CD4-positive, alpha-beta memory T cell (primary cell): ENCODE measurements at places on chromosomes 6 and 20.

DNA sequence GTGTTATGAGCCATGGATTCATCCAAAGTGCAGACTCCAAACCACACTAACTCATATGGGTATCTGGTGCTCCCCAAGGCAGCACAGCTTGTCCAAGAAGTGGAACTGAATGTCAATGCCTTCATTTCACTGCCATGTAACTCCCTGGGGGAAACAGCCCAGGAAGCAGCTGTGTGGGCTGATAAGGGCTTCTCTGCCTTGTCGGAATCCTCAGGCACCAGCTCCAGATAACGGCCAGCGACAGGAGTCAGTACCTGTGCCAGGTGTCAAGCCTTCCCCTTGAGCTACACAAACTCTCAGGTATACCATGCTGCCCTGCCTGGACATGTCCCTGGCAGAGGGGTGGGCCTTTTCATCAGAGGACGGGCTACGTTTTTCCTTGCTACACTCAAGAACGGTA is 751.9 kb upstream of the CHD6 start:
- DNase-seq: no peak

GRCh38 chr6:61809004-61809595 is 476.9 kb downstream of the KHDRBS2 start:
- no peak for DNase-seq

- no peak for DNase-seq
Measured at GRCh38 chr20:15005300-15005986, 668.0 kb upstream of the FLRT3 start.

DNA sequence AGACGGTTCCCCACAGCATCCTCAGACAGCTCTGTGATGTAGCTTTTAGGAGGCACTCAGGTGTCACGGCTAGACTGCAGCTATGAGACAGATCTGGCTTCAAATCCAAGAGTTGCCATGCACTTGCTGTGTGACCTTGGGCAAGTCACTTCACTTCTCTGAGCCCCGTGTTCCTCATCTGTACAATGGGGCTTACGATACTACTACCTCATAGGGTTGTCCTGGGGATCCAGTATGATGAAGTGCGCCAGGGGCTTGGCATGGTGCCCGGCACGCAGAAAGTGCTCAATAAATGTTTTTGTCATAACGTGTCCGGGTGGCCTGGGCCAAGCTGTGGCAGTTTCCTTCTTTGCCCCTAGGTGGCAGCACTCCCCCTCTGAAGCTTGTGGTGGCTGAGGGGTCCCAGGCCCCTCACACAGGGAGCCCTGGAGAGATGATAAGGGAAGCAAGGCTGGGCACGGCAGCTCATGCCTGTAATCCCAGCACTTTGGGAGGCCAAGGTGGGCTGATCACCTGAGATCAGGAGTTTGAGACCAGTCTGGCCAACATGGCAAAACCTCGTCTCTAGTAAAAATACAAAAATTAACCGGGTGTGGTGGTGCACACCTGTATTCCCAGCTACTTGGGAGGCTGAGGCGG is 19.1 kb upstream of the CHMP4B start:
- DNase-seq: peak; percentile 20

GRCh38 chr20:53829255-53829723 is 235.7 kb upstream of the ZNF217 start:
- DNase-seq: no peak

DNA sequence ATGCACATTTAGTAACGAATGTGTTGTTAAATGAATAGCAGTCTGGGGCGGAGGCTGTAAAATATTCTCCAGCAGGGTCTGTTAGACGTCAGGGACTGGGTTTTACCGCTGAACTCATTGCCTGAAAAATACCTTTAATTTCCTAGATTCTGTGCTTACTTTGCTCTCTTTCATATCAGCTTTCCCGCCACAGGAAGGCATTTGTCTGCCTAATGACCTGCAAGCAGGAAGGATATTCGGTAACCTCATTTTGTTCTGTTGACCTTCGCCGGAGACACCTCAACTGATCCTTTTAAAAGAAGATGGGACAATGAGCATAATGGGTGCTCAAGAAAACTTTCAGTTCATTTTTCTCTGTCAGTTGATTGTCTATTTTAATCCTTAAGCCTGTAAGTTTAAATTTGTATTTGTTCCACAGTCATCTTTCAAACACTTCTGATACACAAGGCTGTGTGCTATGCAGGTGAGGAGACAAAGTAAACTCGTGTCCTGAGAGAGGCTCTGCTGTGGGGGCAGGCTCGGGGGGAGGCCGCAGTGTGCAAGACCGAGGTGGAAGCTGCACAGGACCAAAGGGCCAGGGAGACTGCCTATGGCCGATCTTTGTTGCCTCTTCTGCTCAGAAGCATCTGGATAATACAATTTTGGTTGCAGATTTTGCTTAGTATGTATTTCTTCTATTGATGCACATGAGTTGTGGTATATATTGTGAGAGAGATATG is 27.4 kb upstream of the SIM1 start:
- no peak for DNase-seq

GRCh38 chr6:52243282-52243893 is 912 bp downstream of the IL17F start:
- DNase-seq: no peak

DNA sequence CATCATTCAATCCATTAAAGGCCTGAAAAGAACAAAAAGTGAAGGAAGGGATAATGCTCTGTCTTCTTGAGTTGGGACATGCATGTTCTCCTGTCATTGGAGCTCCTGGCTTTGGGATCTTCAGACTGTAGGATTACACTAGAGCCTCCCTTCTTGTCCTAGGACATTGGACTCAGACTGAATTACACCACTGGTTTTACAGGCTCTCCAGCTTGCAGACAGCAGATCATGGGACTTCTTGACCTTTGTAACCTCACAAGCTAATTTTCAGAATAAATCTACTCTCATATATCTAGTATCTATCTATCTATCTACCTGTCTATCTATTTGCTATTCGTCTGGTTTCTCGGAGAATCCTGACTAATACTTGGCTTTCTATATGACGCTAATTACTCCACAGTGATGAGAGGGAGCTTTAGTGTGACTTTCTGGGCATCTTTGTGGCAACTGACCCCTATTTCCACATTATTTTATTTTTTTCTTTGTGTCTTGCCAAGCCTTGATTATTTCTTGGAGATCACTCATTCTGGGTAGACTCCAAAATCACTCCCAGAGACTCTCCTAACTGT is 151.9 kb upstream of the ZNF184 start:
- DNase-seq: no peak

DNA sequence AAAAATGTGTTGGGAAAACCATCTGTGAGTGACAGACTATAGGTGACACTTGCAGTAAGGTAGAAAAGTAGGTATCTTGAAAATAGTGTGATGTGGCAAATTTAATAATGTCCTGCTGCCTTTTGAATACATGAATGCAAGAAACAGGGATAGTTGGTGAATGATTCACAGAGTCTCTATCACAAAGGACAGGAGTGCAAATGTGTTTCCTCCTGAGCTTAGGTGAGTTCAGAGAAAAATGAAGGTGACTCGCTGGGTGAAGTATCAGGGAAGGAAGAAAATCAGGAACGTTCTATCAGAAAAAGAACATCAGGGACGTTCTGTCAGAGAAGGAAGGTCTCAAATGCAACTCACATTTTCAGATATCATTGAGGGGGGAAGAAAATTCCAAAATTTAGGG is 557.8 kb upstream of the SLC35B3 start:
- DNase-seq: no peak

- DNase-seq: peak; percentile 47
Measured at GRCh38 chr6:166512567-166512966, 73.9 kb downstream of the RAMACL start.

GRCh38 chr6:3609388-3609787 is 142.1 kb downstream of the PXDC1 start:
- no peak for DNase-seq

DNA sequence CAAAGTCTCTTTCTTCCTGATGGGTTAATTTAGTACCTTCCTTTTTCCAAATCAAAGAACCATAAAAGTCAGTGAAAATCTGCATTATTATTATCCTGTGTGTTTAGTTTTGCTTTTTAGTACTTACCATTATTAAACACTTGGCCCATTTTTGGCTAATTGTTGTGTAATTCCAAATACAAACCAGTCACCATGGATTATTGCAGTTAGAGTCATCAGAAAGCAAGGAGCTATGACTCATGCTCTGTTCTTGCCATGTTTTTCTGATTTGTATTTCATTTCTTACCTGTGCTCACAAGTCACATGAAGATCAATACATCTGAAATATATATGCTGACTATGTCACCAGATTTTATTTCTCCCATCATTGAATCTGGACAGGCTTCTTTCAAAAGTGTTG is 31.3 kb downstream of the SLC22A3 start:
- no peak for DNase-seq

- DNase-seq: no peak
Measured at GRCh38 chr6:101607111-101607690, 213.7 kb downstream of the GRIK2 start.

DNA sequence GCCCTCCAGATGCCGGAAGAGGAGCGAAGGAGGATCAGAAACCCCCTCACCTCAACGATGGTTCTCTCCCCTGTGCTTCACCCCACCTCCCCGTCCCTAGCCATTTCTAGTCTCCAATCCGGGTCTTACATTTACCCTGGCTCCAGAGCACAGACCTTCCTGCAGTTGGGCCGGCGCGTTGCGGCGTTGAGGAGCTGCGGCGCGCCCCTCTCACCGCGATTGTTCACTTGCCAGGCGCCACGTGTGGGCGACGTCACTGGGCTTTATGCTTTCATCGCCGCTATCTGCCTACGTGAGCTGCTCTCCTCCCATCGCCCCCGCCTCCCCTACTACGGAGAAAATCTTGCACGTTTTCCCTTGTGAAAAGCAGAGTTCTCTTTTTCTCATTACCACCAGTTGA is at the start of gene CRISP2:
TSS of gene CRISP2 (minus strand) at position 198 of the 400 bp plus-strand sequence. CDS start 4,347 bp downstream, outside the sequence.
- DNase-seq: no peak

DNA sequence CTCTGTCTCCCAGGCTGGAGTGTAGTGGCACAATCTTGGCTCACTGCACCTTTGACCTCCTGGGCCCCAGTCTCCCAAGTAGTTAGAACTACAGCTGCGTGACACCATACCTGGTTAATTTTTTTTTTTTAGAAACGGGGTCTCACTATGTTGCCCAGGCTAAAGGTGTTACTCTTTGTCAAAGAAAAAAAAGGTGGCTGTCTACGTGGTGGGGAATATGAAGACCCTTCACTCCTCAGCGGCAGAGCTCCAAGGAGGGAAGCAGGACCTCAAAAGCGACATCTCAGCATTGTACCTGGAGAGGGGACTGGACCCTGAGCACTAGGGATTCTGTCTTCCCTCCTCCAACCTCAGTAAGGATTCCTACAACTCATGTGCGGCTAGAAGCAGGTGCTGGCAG is 16.4 kb upstream of the TBC1D22B start:
- no peak for DNase-seq

- DNase-seq: no peak
Measured at GRCh38 chr20:59585714-59586409, 18.5 kb upstream of the PHACTR3 start.

DNA sequence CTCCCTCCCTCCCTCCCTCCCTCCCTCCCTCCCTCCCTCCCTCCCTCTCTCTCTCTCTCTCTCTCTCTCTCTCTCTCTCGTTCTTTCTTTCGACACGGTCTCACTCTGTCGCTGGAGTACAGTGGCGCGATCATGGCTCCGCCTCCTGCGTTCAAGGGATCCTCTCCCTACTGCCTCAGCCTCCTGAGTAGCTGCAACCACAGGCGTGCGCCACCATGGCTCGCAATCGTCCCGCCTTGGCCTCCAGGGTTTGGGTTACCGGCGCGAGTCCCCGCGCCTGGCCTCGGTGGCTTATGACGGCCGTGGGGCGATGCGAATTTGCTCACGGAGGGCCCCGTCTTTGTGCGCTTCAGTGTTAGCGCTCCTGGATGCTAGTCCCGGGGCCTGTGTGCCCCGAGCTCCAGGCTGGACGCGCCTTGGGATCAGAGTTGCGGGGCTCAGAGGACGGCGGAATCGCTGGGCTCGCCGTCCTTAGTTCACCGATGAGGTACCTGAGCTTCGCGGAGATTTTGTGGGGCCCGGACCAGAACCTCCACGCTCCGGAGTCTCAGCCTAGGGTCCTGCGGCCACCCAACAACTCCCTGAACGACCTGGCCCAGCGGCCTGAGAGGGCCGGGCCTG is 45.2 kb downstream of the MCUR1 start:
- DNase-seq: no peak

DNA sequence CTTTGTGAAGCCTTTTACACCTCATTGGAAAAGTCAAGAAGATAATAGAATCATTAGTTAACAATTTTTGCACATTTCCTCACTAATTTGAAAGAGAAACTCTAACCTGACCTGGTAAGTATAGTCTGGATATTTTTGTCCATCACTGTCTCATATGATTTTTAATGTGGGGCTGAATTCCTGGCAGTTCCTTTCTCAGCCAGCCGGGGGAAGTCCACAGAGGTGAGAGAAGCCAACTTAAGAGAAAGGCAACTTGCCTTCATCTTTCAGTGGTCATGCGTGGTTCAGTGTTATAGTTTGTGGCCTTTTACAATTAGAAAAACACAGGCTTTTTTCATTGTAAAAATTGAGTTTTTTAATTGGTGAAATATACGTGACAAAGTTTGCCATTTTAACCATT is 80.6 kb downstream of the CDYL start:
- DNase-seq: no peak

- DNase-seq: no peak
Measured at GRCh38 chr6:24721461-24722215, 2.7 kb upstream of the C6orf62 start.

- no peak for DNase-seq
Measured at GRCh38 chr6:112618849-112619248, 271.7 kb downstream of the RFPL4B start.

DNA sequence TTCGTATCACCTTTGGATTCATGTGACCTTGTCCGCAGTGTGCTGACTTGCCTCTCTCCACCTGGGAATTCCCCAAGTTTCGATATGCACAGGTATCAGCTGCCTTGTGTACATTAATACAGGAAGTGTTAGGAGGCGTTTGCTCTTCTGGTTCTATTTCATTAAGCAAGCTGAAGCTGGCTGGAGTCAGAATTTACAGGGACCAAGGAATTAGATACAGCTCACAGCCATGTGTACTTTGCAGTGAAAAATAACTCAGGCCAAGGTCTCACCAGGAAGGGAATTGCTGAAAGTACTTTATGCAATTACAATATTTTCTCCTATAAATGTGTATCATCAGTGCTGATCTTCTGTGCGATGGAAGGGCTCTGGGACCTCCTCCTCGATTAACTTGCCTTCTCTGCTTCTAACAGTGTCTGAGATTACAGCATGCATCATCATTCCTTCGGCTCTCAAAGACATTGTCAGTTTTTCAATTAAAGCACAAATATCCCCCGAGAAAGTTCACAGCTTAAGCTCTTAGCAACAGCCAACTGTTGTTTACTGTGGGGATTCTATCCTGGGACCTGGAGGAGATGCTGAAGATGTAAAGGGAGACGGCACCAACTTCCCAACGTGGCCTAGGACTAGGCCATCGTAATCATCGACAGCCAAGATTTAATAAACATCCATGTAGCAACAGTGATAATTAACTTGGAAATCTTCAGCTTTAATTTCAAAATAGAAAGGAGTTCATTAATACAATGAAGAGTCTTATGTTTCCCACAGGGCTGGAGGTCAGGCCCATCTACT is 13.8 kb upstream of the TIAM2 start:
- DNase-seq: no peak

GRCh38 chr20:25213566-25214425 is 18.3 kb downstream of the ENTPD6 start:
- DNase-seq: no peak
